ENCODE measurements at places on chromosomes 3 and 15.

DNA sequence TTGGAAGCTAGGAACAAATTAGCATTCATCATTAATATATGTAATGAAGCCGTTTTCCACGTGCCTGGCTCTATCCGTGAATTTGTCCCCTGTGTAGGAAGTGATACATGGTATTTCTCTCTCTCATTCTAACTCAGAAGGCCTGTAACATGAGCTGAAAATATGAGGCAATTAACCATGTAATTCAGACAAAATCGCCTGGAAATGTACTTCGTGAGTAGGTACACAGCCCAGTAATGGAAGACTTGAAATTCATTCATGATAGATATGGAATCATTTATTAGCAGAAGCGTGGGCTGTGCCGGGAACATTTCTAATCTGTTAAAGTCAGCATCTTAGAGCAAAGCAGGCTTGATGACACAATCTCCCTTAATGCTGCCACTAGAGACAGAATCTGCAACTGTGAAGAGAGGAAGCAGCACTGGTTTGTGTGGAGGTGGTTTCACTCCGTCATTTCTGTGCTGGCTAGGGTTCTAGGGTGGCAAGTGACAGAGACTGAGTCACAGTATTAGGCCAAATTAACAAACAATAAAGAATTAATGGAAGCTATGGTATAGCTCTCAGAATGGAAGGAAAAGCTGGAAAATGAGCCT is 225.0 kb upstream of the PROK2 start:
- DNase-seq, result no peak

- no peak for DNase-seq
Observed at GRCh38 chr3:59774634-59775033, 724.8 kb upstream of the CFAP20DC start.

GRCh38 chr15:39631357-39631756 is 50.5 kb downstream of the THBS1 start:
- no peak for DNase-seq

DNA sequence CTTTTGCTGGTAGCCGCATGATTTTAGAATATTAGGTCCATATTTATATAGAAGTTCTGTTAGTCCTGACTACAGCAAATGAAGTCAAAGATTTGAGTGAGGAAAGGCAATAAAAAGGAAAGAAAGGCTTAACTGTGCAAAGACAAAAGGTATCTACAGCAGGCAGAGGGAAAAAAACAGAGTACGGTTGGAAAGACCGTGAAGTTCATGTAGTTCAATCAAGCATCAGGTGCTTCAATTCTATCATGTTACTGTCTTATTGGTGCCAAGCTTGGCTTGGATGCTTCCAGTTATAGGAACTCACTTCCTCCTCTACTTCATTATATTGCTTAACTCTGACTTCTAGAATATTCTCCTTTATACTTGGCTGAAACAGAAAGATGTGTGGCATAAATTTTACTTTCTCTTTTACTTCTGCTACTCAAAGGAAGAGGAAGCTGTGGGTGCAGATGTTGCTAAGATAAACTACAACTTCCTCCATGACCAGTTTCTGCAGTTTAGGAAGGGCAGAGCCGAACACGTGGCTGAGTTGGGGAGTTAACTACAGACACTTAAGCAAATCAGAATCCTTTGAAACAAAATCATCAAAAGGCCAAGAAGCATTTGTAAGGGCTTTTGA is 72.6 kb upstream of the ZBED2 start:
- DNase-seq, result peak; percentile 95

DNA sequence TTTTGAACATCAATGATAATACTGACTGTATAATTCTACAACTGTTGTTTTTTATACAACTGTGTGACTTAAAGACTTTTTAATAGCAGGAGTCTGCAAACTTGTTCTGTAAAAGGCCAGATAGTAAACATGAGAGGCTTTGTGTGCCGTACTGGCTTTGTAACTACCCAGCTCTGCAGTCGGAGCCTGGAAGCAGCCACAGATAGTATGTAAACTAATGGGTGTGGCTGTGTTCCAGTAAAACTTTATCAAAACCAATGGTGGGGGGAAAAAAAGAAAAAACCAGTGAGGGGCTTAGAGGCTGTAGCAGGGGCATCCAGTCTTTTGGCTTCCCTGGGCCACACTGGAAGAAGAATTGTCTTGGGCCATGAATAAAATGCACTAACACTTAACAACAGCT is 11.9 kb downstream of the ASB7 start:
- DNase-seq, result no peak

DNA sequence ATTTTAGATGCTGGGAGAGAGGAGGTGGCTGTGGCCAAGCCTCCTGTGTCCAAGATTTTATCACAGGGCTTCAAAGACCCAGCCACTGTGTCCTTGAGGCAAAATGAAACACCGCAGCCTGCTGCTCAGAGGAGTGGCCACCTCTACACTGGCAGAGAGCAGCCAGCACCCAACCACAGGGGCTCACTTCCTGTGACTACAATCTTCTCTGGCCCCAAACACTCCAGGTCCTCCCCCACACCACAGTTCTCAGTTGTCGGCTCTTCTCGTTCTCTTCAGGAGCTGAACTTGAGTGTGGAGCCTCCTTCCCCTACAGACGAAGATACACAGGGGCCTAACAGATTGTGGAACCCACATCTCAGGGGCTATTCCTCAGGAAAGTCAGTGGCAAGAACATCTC is 45.6 kb downstream of the CDAN1 start:
- no peak for DNase-seq

Data from bone marrow (tissue), 2 donors.